Glomerular endothelial cell (primary cell): ENCODE measurements at places on chromosomes 12 and 14. TPM values are rescaled to one million over a fixed set of nuclear protein-coding genes. Genes with fewer than 3 reads are reported as not detected.

GRCh38 chr14:58313699-58314098, 15.3 kb downstream of the ARID4A start:
- no peak for DNase-seq

DNA sequence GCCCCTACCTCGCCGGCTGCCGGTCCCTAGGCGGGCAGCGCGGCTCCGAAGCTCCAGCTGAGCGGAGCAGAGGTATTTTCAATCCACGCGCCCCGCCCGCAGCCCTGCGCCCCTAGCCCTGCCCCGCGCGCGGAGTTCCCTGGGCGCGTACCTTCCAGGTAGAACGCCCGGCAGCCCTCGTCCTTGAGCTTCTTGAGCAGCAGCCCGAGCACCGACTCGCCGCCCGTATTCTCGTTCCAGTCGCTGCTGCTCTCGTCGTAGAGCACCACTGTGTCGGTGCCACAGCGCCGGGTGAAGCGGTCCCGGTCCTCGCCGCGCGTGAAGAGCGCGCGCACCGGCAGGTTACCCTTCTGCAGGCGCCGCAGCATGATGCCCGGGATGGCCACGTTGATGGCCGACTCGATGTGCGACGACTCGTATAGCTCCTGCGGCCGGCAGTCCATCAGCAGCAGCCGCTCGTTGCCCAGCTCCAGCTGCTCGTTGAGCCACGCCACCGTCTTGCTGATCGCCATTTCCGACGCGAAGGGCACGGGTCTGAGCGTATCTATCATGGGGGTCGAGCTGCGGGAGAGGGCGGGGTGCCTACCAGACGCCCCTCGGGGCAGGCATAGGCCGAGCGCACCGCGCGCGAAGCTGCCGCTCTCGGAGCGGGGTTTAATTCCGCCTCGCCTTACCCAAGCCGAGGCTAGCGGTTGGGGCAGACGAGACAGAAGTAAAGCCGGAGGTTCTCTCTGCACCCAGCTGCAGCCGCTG, 636 bp downstream of the DUSP6 start:
- no peak for DNase-seq

- DNase-seq: no peak
Measured at GRCh38 chr12:94705676-94706075, 55.3 kb upstream of the TMCC3 start.

GRCh38 chr12:62882140-62882539, 52.8 kb downstream of the PPM1H start:
- no peak for DNase-seq

POTEM gene
- not detected in 2 replicates for total RNA-seq

DNA sequence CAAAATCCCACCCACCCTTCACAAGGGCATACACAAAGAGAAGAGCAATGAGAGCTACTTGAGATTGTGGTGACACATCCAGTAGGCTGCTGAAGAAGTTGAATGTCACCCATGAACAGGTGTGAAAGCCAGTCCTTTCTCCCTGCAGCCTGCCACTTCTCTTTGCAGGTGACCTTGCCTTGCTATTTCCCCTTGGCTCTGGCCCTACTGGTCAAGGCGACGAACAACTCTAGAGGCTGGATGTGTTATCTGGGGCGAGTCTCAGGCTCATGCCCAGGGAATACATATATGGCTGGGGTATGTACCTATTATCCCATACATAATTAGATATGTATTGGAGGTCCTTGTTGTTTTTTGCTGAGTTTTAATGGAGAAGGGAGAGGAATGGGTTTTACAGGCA, 70.2 kb upstream of the EGLN3 start:
- no peak for DNase-seq

DNA sequence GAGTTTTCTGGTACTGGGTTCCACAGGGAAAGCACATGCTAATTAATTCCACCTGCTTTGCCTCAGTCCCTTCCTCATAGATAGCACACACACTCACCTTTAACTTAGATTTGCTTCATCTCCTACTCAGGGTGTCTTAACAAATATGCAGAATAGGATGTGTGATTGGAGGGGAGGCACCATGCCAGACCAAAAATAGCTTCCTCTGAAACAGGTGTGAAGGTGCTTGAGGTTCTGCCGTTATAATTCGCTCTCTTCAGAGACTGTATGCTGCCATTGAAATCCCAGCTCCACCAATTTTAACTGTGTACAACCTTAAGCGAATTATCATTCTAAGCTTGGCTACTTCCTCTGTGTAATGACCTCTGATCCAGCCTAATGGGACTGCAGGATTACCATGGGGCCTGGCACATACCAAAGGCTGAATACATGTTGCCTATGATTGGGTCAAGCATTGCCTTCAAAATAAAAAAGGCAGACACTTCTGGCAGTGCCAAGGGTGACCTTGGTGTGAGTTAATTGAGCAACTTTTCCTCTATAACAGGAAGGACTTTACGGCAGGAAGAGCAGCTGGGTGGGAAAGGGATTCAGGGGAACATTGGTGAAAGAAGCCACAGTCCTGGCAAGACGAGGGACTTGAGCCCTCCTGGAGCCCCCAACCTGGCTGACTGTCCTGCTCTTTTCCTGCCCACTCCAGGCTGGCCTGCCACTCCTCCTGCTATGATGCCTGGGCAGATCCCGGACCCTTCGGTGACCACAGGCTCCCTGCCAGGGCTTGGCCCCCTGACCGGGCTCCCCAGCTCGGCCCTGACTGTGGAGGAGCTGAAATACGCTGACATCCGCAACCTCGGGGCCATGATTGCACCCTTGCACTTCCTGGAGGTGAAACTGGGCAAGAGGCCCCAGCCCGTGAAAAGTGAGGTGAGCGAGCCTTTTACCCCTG, 9.7 kb downstream of the JDP2 start:
- DNase-seq: no peak

GRCh38 chr12:19739195-19739776, 300.0 kb downstream of the AEBP2 start:
- peak; percentile 88 for DNase-seq

- DNase-seq: no peak
Measured at GRCh38 chr12:94025068-94025467, 123.3 kb upstream of the PLXNC1 start.

GRCh38 chr14:74038020-74038859, 19.1 kb downstream of the BBOF1 start:
- peak; percentile 31 for DNase-seq

DNA sequence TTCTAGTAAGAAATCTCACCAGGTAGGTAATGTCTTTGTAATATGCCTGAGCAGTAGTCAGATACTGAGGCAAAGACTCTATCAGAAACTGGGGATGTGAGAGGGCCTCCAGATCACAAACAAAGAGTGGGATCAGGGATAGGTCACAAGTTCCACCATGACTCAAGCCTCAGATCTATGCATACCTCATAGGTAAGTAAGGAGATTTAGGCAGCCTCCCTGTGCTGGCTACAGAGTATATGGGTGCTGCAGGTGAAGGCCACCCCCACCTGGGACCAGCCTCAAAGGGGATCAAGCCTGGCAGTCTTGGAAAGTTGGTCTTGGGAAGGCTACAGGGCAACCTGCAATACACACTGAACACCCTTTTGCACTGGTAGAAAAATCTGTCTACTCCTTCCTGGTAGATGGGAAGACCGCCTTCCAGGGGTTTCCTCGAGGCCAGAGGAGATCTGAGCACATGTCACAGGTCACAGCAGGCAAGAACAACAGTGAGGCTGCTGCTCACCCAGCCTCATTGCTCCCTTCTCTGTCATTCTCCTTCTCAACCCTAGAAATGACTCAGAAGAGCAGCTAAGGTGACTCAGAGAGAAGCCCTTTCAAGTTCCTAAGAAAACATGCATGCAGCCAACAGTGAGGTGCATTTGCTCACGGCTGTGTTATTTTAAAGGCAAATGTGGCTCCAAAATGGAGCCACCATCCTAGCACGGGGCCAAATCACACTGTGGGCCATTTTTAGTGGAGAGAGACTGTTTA, 143.4 kb upstream of the CDKN3 start:
- DNase-seq: peak; percentile 14

DNA sequence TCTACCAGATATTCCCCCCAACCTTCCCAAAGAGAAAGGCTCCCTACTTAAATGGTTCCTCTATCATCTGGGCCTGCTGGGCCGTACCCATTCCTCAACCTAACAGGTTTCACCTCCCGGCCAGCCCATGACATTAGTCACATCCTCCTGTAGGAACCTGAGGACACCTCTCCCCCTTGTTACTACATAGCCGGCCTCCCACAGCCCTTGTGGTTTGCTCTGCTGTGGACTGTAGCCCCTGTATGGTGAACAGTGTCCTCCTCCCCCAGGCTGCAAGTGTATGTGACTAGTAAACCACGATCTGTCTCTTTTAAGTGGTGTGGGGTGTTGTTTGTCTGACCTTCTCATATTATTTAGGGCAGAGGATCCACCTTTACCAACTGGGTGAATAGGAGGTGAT, 371.7 kb downstream of the RGS6 start:
- no peak for DNase-seq

DNA sequence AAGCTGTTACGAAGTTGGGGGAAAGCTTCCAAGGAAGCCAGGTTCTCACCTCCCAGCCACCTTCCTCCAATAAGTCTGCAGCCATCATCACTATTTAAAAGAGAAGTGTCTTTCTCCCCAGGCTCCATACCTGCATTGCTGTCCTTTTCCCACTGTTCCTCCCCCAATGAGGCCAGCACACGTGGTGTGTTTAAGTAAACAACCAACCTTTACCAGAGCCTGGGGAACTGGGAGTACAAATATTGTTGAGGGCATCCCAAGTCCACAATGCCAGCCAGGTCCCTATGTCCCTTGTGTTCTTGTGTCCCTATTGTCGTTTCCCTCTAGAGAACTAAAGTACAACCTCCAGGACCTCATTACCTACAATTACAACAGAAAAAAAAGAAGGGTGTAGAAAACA, 49.2 kb upstream of the PNMA1 start:
- DNase-seq: no peak

TEX52 gene
- not detected in 2 replicates for total RNA-seq

GRCh38 chr12:39617887-39618286, 1.7 kb downstream of the ABCD2 start:
- no peak for DNase-seq

PDE3A gene
- total RNA-seq: 2.0 and 9.9 TPM in 2 replicates

GRCh38 chr14:73460691-73461127, 2.4 kb upstream of the NUMB start:
- no peak for DNase-seq

DNA sequence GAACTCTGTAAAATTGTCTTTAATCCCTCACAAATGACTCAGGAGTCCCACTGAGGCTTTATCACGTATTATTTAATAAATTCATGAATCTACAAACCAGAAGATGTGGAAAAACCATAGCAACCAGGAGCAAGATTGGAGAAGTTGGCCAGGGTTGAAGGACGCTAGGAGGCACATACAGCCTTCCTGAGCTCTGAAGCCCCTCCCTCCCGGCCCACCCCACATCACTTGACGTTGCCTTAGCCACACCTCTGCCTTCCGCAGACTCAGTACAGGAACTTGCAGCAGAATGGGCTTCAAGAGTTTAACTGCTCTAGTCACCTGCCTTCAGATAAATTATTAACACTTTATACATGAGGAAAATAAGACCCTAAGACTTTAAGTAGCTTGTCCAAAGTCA, 33.9 kb downstream of the SLC35F4 start:
- no peak for DNase-seq

DNA sequence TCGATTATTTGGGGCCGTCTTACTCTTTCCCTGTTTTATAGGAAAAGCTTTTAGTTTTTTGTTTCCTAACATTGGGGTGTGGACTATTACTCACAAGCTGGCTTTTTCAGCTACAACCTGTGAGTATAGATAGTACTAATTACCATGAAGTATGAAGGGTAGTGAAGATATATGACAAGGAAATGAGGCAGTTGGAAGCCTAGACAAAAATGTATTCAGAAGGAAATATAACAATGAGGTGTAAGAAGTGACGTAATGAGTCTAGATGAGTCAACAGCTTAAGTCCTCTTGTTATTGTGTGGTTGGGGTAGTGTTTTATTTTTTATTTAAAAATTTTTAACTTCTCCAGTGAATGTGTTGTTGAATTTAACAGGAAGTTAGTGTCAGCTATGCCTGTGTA, 804.5 kb downstream of the NRXN3 start:
- peak; percentile 99 for DNase-seq

- DNase-seq: peak; percentile 33
Measured at GRCh38 chr12:109244073-109244472, 65.0 kb downstream of the FOXN4 start.

DNA sequence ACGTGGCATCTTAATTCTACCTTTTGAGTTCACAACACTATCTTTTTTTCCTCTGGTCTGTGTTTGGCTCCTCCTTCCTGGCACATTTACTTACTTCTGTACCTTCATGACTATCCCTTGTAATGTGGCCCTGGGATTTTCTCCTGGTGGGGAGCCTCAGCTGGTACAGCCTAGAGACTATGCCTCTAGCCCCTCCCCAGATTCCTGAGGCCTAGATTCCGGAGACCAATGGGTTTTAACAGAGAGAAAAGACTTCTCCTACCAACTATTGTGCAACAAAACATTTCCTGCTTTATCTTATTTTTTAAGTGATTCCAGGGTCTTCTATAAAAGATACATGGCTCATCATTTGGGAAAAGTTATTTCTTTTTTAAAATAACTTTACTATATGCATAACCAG, 216.2 kb upstream of the KRR1 start:
- no peak for DNase-seq

DNA sequence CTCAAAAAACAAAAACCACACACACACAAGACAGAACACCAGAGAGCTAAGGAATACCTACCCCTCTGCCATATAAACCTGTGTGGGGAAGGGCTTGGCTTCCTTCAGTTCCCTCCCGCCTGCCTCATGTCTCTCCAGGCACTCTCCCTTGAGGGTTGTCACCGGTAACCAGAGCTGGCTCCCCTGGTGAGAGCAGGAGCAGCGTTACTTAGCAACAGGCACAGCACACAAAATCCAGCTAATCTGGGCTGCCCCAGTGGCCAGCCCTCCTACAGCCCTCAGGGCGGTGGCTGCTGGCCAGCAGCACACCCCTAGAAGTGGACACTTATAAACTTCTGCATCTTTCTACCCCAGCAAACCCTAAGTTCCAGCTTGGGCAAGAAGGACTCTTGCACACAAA, 21.6 kb upstream of the NR4A1 start:
- no peak for DNase-seq

GRCh38 chr14:98348505-98348904, 923.5 kb downstream of the BCL11B start:
- DNase-seq: no peak

RNF34 gene
- total RNA-seq: 49.4 and 50.7 TPM in 2 replicates

DNA sequence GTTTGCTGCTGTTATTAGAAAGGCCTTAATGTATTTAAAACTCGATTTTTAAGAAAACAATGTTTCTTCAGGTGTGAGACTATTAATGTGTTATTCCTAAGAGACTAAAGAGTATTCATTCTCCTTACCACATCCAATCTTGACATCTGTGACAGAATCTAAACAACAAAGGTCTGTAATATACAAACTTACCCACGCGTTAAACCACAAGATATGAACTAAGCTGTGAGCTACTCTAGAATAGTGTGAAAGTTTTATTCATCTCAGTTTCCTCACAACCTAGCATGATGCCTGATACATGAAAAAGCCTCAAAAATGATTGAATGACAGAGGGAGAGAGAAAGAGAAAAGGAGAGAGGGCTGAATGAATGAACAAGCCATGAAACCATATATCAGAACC, 117.3 kb upstream of the COCH start:
- DNase-seq: no peak
